Spleen (tissue), 13 donors: ENCODE measurements at places on chromosomes 2 and 18. TPM values are rescaled to one million over a fixed set of nuclear protein-coding genes. Genes with fewer than 3 reads are reported as not detected.
A peak's percentile ranks its signal among the peaks of the same experiment; 100 is the strongest.

GRCh38 chr2:239101807-239102206 is 253.9 kb downstream of the TWIST2 start:
- DNase-seq = no peak

GRCh38 chr2:64325852-64326577 is 127.9 kb upstream of the LGALSL start:
- no peak for DNase-seq

- DNase-seq = no peak
These were observed 133.5 kb downstream of the LAMA3 start for GRCh38 chr18:23822590-23823385.

- DNase-seq = no peak
These were observed 331.5 kb upstream of the LRP1B start for GRCh38 chr2:142462306-142462705.

- no peak for DNase-seq
These were observed 30.9 kb downstream of the MREG start for GRCh38 chr2:215982465-215982875.

GRCh38 chr2:229071292-229071976 is 199.7 kb downstream of the PID1 start:
- no peak for DNase-seq

GRCh38 chr2:842151-842803 is 108.4 kb upstream of the SNTG2 start:
- DNase-seq = no peak

DNA sequence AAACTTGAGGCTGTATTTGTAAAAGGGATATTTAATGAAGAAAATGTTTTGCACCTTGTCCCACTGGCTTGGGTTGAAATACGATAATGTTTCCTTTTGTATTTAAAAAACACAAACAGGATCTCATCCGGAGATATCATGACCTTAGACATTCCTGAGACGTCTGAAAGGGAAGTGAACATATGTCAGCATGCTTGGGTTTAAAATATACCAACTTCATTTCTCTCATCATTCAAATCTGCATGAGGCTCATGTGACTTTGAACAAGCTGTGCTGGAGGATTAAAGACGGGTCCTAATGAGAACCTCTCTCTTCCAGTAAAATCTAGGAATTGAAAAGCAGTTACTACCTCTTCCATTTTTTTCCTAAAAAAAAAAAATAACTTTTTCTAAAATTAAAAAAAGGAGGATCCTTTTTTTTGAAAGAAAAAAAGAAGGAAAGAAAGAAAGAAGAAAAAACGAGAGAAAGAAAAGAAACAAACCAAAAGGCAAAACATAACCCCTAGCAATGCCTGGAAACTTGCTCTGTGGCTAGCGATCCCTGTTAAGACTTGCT is 106.8 kb upstream of the ZFP36L2 start:
- DNase-seq = no peak

DNA sequence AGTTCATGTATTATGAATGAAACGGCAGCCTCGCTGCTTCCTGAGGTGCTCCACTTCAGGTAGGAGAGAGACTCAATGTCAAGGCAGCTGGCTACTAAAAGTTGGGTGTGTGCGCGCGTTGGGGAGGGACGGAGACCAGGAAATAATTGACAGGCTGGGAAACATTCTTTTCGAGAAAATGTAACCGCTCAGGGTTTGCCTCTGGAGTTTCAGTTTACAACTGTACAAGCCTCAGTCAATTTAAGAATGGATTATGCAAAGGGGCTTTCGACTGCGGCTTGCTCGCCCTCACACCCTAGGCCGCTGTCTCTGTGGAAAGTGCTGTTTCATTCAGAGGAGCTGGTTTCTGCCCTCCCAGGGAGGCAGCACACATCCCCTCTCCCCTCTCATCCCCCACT is 4.4 kb upstream of the SPRED2 start:
- DNase-seq = no peak

- DNase-seq = no peak
These were observed 258.3 kb downstream of the PRKCE start for GRCh38 chr2:45909677-45910191.

DNA sequence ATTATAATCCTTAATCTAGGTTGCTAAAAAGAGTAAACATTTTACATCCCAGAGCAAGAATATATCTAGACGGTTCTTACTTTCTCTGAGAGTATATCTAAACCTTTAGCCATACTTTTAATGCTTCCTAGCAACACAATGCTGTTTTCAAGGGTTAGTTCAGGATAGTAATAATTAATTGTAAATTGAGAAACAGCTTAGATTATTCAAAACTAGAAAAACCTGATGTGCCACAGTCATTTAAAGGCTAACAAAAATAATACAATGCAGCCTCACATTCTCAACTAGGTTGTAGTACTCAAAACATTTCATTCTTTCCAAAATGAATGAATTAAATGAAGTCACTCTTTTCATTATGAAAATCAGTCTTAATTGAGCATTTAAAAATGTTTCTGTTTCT is 103.2 kb upstream of the OTX1 start:
- DNase-seq = no peak

DNA sequence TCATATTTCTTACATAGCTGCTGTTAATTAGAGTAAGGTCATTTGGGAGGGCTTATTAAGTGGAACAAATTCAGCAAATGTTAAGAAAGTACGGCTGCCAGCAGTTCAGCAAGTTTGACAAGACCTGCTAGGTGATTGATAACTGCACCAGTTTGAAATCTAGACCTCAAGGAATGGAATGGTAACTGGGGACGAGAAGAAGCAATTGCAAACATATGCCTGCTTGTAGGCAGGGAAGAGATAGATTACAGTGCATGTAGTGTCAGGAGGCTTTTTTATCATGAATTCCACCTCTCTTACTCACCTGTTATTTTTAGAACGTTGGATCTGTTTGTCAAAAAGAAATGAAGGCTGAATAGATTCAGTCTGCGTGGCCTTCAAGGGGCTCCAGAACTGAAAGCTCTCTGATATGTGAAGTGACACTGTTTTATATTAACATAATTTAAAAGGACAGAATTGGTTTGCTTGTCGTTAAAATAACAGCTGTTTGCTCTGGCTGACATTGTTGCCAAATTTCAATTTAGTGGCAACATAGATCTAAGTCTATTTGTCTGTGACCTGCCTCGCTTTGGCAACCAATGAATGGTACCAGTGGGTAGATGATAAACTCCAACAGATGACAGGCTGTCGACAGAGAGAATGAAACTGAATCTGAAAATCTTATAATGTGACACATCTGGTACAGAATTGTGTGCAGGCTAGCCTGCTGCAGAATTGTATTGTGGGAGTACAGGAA is 199.3 kb downstream of the ZNF407 start:
- no peak for DNase-seq

DNA sequence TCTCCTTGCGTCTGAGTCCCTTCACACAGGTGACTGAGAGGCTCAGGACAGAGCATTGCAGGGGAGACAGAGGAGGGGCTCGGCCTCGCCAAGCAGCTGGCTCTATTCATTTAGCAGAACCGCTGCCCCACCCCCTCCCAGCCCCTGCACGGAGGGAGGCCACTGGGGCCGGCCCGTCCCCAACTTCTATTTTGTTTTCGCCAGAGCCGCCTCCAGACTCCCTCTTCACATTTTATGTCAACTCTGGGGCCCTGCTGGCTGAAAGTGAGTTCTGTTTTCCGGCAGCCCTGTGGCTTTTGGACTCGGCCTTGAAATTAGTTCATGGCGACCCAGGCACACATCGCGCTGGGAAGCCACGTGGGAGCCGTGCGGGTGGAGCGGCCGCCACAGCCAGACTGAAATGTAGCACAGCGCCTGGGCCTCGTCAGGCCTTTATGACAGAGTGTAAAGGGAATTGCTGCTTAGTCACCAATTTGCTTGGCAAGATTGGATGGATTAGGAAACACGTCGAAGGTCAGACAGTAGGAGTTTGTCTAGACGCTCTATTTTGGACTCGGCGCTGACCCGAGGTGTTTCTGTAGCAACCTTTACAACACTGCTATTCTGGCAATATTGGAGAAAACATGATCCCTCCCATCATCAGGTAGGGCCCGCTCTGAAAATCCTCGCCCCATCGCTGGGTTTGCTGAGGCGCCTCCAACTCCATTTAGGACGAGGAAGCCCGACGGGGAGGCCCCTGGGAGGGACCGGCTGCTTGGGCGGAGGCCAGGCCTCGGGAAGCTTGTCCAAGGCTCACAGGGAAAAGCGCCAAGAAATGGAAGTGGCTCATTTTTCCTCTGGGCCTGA is 90.7 kb upstream of the CTDP1 start:
- DNase-seq = peak; percentile 75

DNA sequence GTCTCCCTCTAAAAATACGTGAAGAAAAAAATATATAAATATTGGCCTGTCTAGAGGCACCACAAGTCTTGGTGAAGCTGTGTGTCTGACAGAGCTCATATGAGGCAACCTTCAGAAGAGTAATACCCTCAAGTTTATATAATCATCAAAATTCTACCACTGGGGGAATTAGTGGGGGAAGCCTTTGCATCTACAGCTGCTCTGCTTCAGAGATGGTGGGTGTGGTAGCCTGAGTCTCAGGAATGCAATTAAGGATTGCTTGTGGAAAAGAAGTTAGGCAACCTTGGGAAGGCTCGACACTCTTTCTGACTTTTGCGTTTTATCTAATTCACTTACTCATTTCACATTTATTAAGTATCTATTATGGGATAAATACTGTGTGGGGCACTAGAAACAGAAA is 17.4 kb downstream of the TPGS2 start:
- no peak for DNase-seq

DNA sequence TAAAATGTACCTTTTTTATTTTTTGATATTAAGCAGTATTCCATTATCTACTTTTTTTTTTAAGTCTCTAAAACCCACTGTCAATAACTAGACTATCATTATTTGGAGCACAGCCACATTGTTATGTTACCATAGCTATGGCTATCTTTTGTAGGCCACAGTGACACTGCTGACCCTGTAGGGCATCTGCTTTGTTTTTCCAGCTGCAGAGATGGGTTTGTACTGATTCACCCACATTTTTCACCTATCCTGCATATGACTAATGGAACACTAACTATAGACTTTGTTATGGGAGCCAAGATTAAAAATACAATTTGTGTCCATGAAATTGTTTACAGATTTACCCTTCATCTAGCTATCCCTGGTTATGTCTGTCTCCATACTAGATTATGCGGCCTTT is 21.6 kb upstream of the OTX1 start:
- DNase-seq = no peak

DNA sequence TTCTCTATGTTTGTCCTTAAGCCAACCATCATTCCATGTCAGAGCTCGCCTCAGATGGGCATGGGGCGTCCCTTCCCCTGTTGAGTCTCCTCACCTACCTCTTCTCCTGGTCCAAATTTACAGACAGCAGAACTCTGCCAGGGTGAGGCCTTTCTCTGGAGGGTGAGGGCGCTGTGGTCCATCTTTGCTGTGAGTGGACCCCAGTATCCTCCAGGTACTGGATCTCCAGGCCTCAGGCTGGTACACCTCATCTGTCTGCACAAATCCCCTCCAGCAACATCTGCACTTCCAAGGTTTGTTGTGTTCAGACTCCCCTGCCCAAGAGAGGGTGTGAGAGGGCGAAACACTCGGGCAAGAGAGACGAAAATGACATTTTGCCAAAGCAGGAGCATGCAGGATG is 63.9 kb upstream of the EDAR start:
- peak; percentile 30 for DNase-seq

GRCh38 chr2:217703999-217704398 is 298.8 kb downstream of the TNS1 start:
- DNase-seq = no peak

- DNase-seq = no peak
These were observed 322.1 kb upstream of the THUMPD2 start for GRCh38 chr2:40101131-40101575.

DNA sequence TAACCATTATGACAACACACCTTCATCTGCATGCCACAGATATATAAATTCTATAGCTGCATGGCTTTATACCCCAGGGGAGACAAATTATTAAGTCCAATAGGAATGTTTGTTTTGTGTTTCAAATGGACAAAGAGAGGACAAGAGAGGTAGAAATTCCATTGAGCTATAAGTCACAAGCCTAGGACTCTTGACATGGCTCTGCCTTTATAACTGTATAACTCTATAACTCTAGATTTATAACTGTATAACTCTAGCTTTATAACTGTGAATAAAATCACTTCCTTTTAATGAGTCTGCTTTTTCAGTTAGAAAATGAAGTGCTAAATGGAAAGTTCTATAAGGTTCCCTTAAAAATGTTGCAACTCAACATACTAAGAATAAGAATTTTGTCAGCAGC is 106.4 kb downstream of the SCN9A start:
- no peak for DNase-seq

DNA sequence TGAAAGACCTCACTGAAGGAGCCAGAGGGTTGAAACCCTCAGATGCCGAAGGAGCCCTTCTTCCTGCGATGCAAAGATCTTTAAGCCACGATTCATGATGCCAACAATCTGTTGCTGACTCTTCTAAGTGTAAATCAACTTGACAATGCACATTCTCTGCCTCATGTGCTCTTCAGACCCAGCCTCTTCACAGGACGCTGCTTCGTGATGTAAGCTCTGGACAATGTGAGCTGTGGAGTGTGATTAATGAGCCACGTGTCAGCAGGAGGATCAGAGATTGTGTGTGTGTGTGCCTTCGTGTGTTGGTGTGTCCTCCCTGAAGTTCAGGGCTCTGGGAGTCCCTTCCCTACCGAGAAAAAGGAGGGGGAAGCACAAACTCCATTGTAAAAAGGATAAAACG is 26.5 kb upstream of the TWIST2 start:
- no peak for DNase-seq

- DNase-seq = no peak
These were observed 476.3 kb upstream of the VWC2L start for GRCh38 chr2:213934560-213934959.

DNA sequence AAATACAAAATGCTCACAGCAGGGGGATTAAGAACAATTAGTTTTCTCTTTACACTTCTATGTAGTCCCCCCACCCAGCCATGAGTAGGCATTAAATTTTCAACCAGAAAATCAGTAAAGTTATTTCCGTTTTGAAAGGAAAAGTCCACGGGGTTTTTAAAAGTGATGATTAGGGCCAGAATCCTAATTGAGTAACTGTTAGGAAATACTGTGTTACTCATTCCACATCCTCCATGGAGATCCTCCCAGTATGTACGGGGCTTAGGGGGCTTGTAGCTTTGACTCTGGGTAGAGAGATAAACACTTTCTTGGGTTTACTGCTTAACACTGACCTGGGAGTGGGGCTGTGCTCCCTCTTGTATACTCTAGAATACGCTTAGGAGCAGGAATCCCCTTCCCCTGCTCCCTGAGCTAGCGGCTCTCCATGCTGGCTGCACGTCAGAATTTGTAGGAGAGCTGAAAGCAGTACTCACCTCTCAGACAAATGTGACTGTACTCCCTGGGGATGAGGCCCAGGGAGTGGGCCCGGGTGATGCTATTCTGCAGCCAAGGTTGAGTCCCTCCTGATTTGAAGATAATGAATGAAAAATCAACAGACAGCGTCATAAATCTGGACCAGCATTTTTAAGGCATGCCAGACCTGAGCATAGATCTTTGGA is 100.5 kb downstream of the SLC4A3 start:
- DNase-seq = no peak

SPP2 gene
- total RNA-seq = not detected

NCKAP5 gene
- total RNA-seq = 4.7 TPM

TRMT61B gene
- total RNA-seq = 15.1 TPM

ACKR3 gene
- total RNA-seq = 46.9 TPM

AQP12A gene
- total RNA-seq = not detected

RAB17 gene
- total RNA-seq = 0.46 TPM

EFR3B gene
- 8.3 TPM for total RNA-seq

MC5R gene
- total RNA-seq = not detected

C2orf76 gene
- total RNA-seq = 6.4 TPM

UPP2 gene
- not detected for total RNA-seq

YES1 gene
- 69.5 TPM for total RNA-seq

TRIM43 gene
- not detected for total RNA-seq

DLX1 gene
- not detected for total RNA-seq

MOCOS gene
- 1.4 TPM for total RNA-seq

PLGLB2 gene
- 3.2 TPM for total RNA-seq

KLHL14 gene
- total RNA-seq = 18.9 TPM
